ENCODE measurements at places on chromosomes 16 and 17.

GRCh38 chr17:14331982-14332298, 31.1 kb downstream of the HS3ST3B1 start:
- DNase-seq: no peak

- no peak for DNase-seq
Observed at GRCh38 chr17:45029758-45030423, 21.5 kb downstream of the DCAKD start.

DNA sequence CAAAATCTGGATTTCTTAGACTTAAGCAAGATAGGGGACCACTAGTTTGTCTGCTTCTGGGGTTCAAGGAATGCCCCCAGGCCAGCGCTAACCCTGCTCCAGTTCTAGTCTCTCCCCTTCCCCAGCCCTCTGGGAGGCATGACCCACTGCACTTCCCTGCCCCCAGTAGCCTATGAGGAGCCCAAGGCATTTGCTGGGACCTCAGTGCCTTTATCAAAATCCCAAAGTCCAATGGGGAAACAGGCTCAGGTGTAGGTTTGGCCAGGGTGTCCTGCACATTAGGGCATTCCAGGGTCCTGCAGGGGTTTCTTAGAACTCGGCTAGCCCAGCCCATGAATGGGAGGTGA, 1.2 kb downstream of the IL4R start:
- DNase-seq: no peak

DNA sequence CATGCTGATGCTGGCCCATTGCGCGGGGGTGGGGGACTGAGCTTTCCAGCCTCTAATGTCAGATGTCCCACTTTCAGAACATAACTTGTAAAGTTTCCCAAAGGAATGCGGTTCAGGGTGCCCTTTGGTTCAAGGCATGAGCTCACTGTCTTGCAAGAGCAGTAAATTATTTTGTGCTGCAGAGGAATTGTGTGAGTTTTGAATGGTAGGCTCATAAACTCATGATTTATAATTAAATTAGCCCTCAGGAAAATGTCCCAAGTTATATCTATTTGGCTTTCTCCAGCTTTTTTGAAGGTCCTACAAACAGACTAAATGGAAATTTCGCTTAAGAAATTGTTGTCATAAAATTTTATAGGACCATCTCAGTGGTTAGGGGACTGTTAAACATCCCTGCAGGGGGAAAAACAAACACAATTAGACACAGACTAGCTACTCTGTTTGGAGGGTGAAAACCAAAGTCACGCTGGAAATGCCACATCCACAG, 321.8 kb downstream of the HS3ST3B1 start:
- no peak for DNase-seq

DNA sequence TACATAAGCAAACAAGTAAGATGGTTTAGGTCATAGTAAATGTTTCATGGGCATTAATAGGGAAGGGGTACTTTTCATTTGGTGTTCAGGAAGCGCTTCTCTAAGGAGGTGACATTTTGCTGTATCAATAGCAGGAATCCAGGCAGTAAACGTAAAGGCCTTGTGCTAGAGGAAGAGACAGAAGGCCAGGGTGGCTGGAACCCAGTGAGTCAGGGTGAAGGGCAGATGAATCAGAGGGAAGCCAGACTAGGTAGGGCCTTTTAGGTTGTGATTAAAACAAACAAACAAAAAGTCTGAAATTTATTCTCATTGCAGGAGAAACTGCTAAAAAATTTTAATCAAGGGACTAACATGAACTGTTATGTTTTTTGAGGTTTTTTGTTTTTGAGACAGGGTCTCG, 6.5 kb downstream of the BMERB1 start:
- DNase-seq: no peak

DNA sequence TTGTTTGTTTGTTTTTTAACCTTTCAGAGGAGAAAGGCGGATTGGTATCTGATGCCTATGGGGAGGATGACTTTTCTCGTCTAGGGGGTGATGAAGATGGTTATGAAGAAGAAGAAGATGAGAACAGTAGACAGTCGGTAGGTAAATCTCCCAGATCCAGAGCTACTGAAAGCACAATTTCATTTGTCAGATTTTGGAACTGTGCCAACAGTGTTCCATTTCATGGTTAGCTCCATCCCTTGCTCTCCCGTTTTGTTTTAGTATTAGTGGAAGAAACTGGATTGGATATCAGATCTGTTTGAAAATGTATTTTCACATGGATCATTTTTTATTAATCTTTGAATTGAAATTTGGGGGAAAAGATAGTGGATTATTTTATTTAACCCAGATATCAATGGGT, 1.4 kb downstream of the SAP30BP start:
- no peak for DNase-seq

DNA sequence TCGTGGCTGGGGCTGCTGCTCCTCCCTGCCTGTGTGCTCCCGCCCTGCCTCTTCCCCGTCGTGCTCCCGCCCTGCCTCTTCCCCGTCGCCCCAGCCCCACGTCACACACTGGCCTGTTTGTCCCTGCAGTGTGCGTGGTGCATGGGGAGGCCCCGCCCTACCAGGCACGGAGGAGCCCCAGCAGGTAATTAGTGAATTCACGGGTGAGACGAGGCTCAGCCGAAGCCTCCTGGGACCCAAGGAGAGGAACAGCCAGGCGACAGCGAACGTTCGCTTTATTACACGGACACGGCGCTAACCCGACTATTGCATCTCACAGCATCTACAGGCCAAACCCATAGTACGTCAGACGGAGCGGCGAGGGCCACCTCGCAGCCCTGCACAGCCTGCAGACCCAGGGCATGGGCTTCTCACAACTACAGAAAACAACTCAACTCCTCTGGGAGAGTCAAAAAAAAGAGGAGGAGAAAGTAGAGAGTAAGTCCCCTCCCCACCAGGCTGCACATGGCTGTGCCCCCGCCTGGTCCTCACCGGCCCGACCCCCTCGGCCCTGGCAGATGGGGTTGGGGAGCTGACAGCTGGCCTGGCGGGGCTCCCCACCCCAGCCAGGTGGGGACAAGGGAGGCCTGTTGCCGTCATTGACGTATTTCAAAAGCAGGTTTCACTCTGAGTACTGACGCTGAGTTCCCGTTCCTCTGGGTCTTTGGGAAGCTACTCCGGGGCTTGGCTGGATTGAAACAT, 4.3 kb upstream of the PABPN1L start:
- DNase-seq: no peak

GRCh38 chr17:67974185-67974584, 22.1 kb downstream of the C17orf58 start:
- peak; percentile 33 for DNase-seq

GRCh38 chr17:75889454-75889853, 7.3 kb downstream of the TRIM65 start:
- DNase-seq: no peak

GRCh38 chr17:836151-836550, 54.0 kb downstream of the MRM3 start:
- DNase-seq: no peak

GRCh38 chr16:29673501-29673900, 5.5 kb upstream of the QPRT start:
- DNase-seq: no peak

DNA sequence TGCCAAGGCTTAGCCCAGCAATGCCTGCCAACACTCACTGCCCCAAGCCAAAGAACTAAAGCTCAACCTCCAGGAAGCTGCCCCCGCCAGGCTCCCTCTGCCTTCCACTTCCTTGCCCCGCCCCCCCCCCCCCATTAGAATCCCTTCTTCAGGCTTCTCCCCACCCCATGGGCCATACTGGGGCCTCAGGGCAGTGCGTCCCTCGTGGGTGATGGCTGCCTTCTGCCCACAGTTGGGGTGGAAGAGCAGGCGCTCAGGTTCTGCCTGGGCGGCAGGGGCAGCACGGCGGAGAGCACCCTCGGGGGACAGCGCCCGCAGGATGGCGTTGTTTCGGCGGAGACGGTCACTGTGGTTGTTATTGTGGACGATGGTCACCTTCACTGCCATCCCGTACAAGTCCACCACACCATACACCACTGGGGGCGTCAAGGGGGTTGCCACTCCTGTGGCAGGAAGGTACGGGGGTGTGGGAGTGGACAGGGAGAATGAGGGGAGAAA, 4.1 kb downstream of the NEURL4 start:
- no peak for DNase-seq

DNA sequence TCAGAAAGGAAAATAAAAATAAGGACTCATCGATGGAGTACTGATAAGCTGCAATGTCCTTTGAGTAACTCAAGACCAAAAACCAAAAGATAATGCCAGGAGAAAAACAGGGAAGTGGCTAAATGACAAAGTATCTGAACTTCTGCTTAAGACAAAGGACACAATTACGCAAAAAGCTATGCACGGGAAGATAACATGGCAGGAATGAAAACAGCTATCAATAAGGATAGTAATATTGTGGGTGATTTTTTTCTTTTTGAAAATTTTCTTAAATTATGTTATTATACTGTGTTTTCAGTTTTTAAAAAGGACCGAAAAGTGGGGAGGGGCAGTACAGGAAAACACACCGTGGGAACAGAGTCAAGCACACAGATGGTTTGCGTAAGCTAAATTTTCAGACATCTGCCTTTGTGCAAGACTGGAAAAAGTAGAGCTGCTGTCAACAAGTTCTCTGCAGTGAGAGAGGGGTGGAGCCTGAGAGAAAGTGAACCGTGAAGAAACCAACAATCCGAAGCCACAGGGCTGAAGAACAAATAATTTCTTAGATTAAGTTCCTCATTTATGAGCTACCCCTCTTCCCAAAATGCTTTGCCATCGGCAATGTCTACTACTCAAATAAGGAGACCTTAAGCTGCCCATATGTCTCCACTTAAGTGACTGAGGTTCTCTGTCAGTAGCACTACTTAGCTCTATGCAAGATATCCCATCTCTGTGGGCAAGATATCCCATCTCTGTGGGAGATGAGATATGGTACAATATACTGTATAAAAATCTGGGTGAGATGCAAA, 99.9 kb upstream of the CORO6 start:
- DNase-seq: no peak

GRCh38 chr17:74937064-74938051, 1.7 kb downstream of the OTOP3 start:
- DNase-seq: peak; percentile 72

DNA sequence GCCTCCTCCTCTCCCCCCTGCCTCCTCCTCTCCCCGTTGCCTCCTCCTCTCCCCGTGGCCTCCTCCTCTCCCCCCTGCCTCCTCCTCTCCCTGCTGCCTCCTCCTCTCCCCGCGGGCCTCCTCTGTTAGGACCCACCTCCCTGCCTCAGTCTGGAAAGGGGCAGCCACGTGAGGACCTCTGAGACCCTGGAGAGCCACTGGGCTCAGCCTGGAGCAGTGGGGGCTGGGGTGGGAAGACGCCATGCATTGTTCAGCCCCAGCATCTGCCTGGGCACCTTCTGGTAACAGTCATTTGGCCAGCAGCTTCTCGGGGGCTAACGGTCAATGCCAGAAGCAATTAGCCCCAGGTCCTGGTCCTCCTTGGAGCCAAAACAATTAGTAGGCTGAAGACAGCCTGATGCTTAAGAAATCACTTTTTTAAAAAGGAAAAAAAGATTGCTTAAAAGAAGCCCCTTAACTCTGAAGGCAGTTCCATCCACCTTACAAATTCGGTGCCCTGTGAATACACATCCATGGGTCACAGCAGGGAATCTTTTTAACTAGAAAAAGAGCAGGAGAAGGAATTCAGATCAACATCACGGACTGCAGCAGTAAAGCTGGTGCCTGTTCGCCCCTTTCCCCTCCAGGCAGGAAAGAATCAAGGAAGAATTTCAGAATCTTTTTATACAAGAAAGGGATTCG, 29.8 kb downstream of the NXN start:
- peak; percentile 71 for DNase-seq

DNA sequence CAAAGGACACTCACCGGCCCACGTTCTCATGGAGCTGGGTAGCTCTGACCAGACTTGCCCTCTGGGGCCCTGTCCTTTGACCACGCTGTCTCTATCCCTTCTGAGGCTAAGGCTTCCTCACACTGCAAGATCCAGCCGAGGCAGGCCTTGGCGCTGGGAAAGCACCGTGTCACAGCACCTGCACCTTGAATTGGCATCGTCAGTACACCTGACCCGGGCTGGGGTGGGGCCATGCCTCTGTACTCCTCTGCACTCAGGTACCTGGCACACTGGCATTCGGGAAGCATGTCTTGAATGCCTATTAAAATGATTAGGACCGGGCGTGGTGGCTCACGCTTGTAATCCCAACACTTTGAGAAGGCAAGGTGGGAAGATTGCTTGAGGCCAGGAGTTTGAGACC, 6.0 kb downstream of the TBC1D24 start:
- DNase-seq: no peak

GRCh38 chr17:8221663-8222379, 11.4 kb upstream of the AURKB start:
- DNase-seq: peak; percentile 21
